ENCODE measurements at places on chromosomes 13 and 19.

DNA sequence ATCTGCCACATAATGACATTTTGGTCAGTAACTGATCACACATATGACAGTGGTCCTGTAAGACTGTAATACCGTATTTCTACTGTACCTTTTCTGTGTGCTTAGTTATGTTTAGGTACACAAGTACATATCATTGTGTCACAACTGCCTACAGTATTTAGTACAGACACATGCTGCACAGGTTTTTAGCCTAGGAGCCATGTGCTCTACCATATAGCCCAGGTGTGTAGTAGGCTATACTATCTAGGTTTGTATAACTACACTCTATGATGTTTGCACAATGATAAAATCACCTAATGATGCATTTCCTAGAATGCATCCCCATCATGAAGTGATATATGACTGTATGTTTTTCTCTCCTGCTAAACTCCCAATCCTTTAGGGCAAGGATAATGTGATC lies 61.2 kb upstream of the MIR17HG start:
- no peak for ATAC-seq

DNA sequence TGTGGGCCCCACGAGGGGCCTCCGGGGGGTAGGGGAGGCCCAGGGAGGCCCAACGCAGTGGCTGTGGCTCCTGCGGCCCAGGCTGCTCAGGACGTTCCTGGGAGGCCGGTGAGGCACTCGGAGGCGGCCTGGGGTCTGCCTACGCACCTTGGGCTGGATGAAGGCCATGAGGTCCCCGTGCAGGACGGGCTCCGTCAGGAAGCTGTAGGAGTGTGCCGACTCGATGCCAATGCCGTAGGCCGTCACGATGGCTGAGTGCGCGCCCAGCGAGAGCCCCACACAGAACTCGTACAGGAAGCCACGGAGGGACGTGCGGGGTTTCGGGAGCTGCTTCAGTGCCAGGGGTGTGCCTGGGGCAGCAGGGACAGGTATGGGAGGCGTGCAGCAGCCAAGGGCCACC lies 5.9 kb downstream of the SBK2 start:
- ATAC-seq, result no peak

- peak; percentile 67 for ATAC-seq
Observed at GRCh38 chr13:73365252-73365651, 306.4 kb downstream of the KLF5 start.

DNA sequence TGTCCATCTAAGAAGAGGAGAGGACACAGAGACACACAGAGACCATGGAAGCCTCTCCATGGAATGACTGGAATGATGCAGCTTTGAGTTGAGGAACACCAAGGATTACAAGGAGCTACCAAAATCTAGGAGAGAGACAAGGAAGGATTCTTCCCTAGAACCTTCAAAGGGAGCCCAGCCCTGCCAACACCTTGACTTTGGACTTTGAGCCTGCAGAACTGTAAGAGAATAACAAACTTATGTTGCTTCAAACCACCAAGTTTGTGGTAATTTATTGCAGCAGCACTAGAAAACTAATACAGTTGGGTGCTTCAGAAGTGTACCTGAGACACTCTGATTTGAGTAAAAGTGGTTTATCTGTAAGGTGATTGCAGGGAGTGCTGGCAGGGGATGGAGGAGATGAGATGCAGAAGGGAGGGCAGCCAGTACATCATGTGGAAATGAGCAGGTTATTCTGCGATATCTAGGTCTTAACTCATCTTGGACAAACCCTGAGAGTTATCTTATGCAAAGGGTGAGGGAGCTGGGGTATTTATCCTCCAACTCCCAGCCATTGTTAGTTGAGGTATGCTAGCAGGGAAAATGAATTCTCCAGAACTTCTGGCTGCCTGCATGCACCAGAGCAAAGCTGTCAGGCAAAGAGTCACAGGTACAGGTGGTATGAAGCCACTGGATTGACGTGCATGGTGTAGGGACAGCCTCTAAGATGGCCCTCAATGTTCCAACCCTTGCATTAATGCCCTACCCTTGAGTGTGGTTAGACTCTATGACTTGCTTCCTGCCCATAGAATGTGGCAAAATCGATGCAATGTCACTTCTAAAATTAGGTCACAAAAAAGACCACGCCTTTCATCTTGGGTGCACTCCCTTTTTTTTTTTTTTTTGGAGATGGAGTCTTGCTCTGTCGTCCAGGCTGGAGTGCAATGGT lies 31.3 kb upstream of the ADGRL1 start:
- ATAC-seq, result no peak

- no peak for ATAC-seq
Observed at GRCh38 chr13:110557610-110558305, 3.8 kb downstream of the RAB20 start.

Measured in motor neuron (in vitro differentiated cells).